Stomach (tissue), 19 donors: ENCODE measurements at places on chromosomes 7 and 10. TPM values are rescaled to one million over a fixed set of nuclear protein-coding genes. Genes with fewer than 3 reads are reported as not detected.

Gene ZNF680
- 35.1 TPM for total RNA-seq

Gene TRIL
- total RNA-seq, result 26.1 TPM

DNA sequence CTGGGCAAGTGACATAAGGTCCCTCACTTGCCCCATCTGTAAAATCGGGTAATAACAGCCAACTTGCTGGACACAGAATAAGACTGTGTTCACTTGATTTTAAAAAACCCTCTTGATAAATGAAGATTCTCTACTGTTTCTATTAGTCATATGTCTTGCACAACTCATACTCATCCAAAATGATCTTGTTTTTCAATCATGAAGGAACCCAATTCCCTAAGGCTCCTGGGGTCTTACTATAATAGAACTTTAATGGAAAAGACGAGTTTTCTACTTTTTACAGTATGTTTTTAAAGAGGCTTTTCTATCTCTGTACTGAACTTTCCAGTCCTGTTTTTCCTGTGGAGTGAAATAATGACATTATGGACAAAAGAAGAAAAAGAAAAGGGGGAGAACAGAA, 103.8 kb downstream of the ARID5B start:
- H3K36me3 ChIP-seq, result peaks cover 6% of the 10 kb centered on the region
- no peaks in the 10 kb centered on the region for H3K27me3 ChIP-seq
- peaks cover 11% of the 10 kb centered on the region for H3K4me1 ChIP-seq
- no peak for DNase-seq

DNA sequence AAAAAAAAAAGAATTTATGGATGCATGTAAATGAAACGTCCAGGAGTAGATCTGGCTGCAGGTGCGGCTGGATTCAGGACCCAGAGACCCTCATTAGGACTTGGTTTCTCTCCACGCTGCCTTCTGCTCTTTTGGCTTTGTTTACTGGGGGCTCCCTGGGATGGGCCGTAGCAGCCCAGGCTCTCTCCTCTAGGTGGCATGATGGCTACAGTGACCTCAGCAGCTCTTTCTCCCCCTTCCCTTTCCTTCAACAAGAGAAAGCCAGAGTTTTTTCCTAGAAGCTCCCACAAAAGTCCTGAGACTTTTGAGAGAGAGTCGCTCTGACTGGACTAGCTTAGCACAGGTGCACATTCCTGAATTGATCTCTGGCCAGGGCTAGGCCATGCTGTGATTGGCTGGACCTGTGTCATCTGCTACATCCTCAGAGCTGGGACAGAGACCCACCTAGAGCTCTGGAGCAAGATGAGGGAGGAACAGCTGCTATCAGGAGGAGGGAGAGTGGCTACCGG, 67.8 kb upstream of the PDCD4 start:
- H3K27ac ChIP-seq, result peak overlapping the region; percentile 69
- DNase-seq, result peak; percentile 87
- no peaks in the 10 kb centered on the region for H3K27me3 ChIP-seq
- H3K4me1 ChIP-seq, result peaks cover 30% of the 10 kb centered on the region
- H3K4me3 ChIP-seq, result no peak overlapping the region

DNA sequence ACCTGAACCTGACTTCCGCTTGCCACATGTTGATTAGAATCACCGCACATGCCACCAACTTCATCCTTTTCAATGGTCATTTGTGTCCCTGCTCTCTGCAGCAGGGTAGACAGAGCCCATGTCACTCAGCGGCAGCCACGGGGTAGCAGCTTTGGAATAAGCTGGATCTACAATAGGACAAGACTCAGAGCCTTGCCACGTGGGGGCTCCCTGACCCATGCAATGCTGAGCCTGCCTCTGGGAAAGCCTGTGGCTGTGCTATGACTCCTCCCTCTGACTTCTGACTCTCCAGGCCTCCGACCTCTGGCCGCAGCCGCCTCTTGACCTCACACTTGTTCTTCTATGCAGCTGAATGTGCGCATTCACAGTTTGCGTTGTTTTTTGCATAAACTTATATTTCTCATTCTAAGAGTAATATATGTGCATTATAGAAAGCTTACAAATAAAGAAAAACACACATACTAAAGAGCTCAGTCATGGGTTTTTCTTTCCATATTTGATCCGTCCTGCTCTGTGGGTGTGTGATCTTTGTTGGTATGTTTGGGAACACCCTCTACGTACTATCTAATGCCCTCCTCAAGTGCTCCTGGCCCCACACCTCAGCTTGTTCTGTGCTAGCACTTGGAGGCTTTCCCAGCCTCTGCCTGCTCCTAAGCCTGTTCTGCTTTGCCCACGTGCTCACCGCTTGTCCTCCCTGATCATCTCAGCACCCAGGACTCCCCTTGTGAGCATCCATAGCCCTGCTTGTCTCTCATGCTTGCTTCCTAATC, 198.0 kb upstream of the MKI67 start:
- no peak overlapping the region for H3K27ac ChIP-seq
- H3K4me1 ChIP-seq, result no peaks in the 10 kb centered on the region
- no peaks in the 10 kb centered on the region for H3K27me3 ChIP-seq
- DNase-seq, result no peak

DNA sequence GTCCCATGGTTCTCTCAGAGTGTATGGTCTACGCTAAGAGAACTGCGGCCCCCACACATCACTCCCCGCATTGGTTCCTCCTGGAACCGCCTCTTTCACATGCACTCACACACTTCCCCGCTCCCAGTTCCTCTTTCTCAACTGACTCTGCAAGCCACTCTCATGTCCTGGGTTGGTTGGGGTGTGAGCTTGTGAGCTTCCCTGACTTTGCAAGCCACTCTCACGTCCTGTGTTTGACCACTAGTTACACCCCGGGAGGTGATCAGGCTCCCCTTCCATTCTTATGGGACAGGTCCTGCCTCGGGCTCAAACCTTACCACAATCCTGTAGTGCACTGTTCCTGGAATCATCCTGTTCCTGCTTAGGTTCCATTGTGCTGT, 105.0 kb downstream of the TRIM24 start:
- H3K27ac ChIP-seq, result peak overlapping the region; percentile 1
- H3K36me3 ChIP-seq, result peaks cover 100% of the 10 kb centered on the region
- H3K27me3 ChIP-seq, result no peaks in the 10 kb centered on the region
- DNase-seq, result no peak
- no peak overlapping the region for H3K4me3 ChIP-seq

- peaks cover 100% of the 10 kb centered on the region for H3K36me3 ChIP-seq
- peak; percentile 98 for DNase-seq
- no peaks in the 10 kb centered on the region for H3K27me3 ChIP-seq
- no peaks in the 10 kb centered on the region for H3K4me1 ChIP-seq
Measured at GRCh38 chr7:1473864-1474512, 14.7 kb upstream of the MICALL2 start.

Gene NYAP1
- total RNA-seq, result not detected

Gene SAMD8
- 5.8 TPM for total RNA-seq

- peaks cover 8% of the 10 kb centered on the region for H3K27me3 ChIP-seq
- peaks cover 4% of the 10 kb centered on the region for H3K4me1 ChIP-seq
- H3K4me3 ChIP-seq, result no peak overlapping the region
Measured at GRCh38 chr7:26368542-26368941, 76.9 kb downstream of the SNX10 start.

GRCh38 chr10:5478694-5479305, 20.6 kb downstream of the CALML5 start:
- no peak overlapping the region for H3K27ac ChIP-seq
- no peak overlapping the region for H3K4me3 ChIP-seq
- peaks cover 8% of the 10 kb centered on the region for H3K4me1 ChIP-seq
- H3K27me3 ChIP-seq, result no peaks in the 10 kb centered on the region
- no peak for DNase-seq
- H3K36me3 ChIP-seq, result no peaks in the 10 kb centered on the region

DNA sequence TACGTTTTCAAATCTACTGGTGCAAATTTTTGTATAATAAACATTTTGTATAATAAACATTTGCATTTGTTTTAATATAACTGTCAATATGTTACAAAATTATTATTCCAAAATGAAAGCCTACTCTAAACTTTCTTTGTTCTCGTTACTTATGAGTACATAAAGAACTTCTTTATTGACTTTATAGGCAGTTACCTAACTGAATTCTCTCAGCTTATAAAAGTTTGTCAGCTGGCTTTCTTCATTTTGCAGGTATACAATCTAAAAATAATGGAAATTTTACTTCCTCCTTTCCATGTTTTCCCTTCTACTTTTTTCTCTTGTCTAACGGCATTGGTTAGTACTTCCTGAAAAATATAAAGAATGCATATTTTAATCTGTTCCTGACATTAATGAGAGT, 137.1 kb downstream of the CHCHD3 start:
- H3K4me1 ChIP-seq, result no peaks in the 10 kb centered on the region
- DNase-seq, result no peak
- no peak overlapping the region for H3K27ac ChIP-seq
- H3K36me3 ChIP-seq, result no peaks in the 10 kb centered on the region
- no peaks in the 10 kb centered on the region for H3K27me3 ChIP-seq

GRCh38 chr7:112410092-112410491, 40.2 kb upstream of the IFRD1 start:
- no peak for DNase-seq
- H3K36me3 ChIP-seq, result no peaks in the 10 kb centered on the region
- no peak overlapping the region for H3K27ac ChIP-seq
- peaks cover 8% of the 10 kb centered on the region for H3K4me1 ChIP-seq
- H3K4me3 ChIP-seq, result no peak overlapping the region
